Glomerular endothelial cell (primary cell): ENCODE measurements at places on chromosomes 4 and X. TPM values are rescaled to one million over a fixed set of nuclear protein-coding genes. Genes with fewer than 3 reads are reported as not detected.

Gene NLGN3
- total RNA-seq: 0.10 and 0.99 TPM in 2 replicates

Gene FGG
- total RNA-seq: not detected in 2 replicates

Gene VEGFD
- 0.76 TPM in 1 of 2 replicates, not detected in the other for total RNA-seq

Gene SPATA18
- 12.3 and 17.4 TPM in 2 replicates for total RNA-seq

Gene CT47B1
- not detected in 2 replicates for total RNA-seq

Gene KCNE5
- total RNA-seq: not detected in 2 replicates

Gene FGF5
- 1.9 and 4.3 TPM in 2 replicates for total RNA-seq

Gene LAMTOR3
- 32.4 and 37.7 TPM in 2 replicates for total RNA-seq

Gene FDCSP
- not detected in 2 replicates for total RNA-seq

Gene UGT2B10
- total RNA-seq: not detected in 2 replicates

Gene TLL1
- total RNA-seq: 2.9 and 10.8 TPM in 2 replicates

Gene FRAS1
- total RNA-seq: 7.2 and 23.1 TPM in 2 replicates

Gene DCLK2
- 4.4 and 10.0 TPM in 2 replicates for total RNA-seq

Gene AFM
- total RNA-seq: not detected in 2 replicates

Gene FRMPD4
- total RNA-seq: not detected in 2 replicates

Gene CSAG3
- not detected in 2 replicates for total RNA-seq

Gene FGF13
- 17.1 and 27.4 TPM in 2 replicates for total RNA-seq

Gene RWDD4
- total RNA-seq: 15.6 and 16.8 TPM in 2 replicates

Gene NDNF
- total RNA-seq: 0.70 TPM in 1 of 2 replicates, not detected in the other

Gene CFAP99
- total RNA-seq: not detected in 2 replicates

Gene CRLF2
- total RNA-seq: not detected in 2 replicates

Gene COQ2
- 14.1 and 17.5 TPM in 2 replicates for total RNA-seq

Gene EGF
- total RNA-seq: 0.10 and 0.41 TPM in 2 replicates

Gene NKAP
- 4.8 and 5.2 TPM in 2 replicates for total RNA-seq

Gene MAGEA11
- total RNA-seq: not detected in 2 replicates

Gene GPR78
- not detected in 2 replicates for total RNA-seq

Gene ASB12
- total RNA-seq: 2.0 TPM in 1 of 2 replicates, not detected in the other

Gene SH3D19
- 73.4 and 79.8 TPM in 2 replicates for total RNA-seq

Gene HPGDS
- total RNA-seq: not detected in 2 replicates

Gene SHROOM2
- 41.9 and 46.0 TPM in 2 replicates for total RNA-seq

Gene FGFBP1
- not detected in 2 replicates for total RNA-seq

Gene TMEM156
- total RNA-seq: 9.6 and 13.1 TPM in 2 replicates

Gene NHS
- 1.2 and 2.7 TPM in 2 replicates for total RNA-seq

Gene TENM3
- total RNA-seq: 12.5 and 40.3 TPM in 2 replicates

Gene BOD1L1
- 23.6 and 36.6 TPM in 2 replicates for total RNA-seq
